NB4 (cell line): ENCODE measurements at places on chromosomes 1 and 21.
A peak's percentile ranks its signal among the peaks of the same experiment; 100 is the strongest.

DNA sequence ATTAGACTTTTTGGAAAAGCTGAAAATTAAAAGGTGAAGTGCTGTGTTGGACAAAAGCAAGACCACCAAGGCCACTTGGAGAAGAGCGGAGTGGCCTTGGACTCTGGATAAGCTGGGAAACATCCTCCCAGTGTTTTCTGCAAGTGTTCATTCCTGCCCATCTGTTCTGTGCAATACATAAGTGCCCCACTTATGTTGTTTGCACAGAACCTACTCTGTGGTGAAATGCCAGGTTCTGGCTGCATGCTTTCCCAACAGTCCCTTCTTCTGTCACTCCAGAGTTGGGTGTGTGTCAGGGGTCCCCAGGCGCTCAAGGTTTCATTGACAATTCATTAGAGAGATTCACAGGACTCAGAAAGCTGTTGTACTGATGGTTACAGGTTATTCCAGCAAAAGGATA lies 30.3 kb downstream of the NHLH2 start:
- no peak for DNase-seq

- DNase-seq = no peak
Observed at GRCh38 chr1:91741301-91741700, 144.7 kb downstream of the TGFBR3 start.

GRCh38 chr1:32394890-32395432 lies 720 bp upstream of the BSDC1 start:
- DNase-seq = no peak

- DNase-seq = peak; percentile 73
Observed at GRCh38 chr1:207672522-207673130, 27.7 kb downstream of the CR1L start.

DNA sequence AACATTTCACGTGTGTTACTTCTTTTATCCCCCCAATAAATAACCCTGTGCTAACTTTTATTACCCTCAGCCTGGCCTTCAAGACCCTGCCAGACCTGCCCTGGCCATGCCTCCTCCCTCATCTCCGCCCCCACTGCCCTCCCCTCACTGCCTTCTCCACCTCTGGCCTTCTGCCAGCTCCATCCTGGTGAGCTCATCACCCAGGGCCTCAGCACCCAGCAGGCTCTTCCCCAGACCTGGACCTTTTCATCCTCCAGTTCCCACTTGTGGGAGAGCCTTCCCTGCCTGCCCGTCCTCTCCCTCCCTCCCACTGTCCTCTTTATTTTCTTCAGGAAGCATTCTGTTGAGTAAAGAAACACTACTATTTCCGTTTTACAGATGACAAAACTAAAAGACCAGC lies 72.0 kb downstream of the SLC66A1 start:
- no peak for DNase-seq

DNA sequence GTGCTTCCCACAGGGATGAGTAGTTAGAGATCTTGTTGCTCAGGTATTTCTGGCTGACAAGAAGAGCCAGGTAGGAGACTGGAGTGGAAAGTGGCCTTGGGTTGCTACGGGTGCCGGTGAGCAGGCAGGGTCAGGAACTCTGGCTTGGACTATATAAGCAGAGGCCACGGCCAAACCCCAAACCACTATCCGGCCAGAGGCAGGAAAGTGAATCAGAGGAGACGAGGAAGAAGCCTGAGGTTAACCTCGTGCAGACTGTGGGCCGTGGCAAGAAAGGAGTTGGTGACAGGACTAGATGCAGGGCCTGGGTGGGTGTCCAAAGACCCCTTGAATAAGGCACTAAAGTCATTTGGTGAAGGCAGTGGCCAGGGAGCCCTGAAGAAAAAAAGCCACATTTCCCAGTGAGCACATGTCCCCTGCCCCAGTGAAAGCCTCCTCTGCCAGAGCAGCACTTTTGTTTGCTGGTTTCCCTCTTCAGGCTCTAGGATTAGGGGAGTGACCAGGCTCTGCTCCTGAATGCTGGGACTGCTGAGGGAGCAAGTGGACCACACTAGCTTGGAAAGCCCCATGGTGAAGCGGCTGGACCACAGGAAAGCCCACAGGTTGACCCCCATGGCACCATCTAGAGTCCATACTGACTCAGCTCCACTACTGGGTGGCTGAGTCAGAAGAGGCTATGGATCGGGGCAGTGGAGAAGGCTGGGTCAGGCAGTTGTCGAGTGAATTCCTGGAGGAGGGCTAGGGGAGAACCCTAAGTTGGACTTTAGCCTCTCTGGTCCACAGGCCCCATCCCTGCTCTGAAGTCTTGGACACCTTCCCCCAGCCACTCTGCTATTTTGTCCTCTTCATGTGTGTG lies 23.4 kb downstream of the CSF1 start:
- peak; percentile 63 for DNase-seq

GRCh38 chr1:57036641-57037579 lies 71.1 kb upstream of the C8B start:
- DNase-seq = no peak

DNA sequence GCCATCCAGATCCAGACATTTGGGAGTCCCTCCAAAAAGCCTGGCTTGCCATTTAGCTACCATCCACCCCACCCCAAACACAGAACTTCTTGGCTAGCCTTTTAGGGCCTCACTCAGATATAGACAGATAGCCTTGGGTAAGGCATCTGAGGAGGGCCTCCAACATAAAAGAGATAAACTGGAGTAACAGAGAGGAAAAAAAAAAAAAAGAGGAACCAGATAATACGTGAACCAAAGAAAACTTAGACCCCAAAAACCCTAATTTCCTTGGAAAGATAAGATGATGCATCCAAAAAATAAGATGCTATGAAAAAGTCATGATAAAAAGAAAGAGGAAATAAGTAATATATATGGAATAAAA lies 19.8 kb upstream of the LSS start:
- DNase-seq = no peak

GRCh38 chr1:214848101-214848500 lies 234.4 kb upstream of the KCNK2 start:
- no peak for DNase-seq

DNA sequence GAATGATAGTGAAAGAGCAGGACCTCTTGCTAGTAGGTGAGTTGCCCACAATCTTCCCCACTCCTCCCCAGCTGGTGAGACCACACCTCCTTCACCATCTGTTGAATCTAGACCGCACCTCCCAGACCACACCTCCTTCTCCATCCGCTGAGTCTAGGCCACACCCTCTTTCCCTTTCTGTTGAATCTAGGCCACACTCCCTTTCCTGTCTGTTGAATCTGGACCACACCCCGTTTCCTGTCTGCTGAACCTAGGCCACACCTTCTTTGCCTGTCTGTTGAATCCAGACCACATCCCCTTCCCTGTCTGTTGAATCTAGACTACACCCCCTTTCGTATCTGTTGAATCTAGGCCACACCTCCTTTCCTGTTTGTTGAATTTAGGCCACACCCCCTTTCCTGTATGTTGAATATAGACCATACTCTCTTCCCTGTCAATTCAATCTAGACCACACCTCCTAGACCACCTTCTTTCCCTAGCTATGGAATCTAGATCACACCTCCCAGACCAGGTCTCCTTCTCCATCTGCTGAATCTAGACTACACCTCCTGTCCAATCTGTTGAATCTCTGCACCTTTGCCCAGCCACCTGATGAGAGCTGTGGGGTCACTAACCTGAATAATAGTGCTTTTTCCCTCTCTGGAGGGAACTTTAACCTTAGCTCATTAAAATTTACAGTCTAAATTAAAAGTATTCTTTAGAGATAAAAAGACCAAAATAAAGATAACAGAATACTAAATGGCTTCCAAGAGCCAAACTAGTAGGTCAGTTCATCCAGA lies 116.3 kb downstream of the DAB1 start:
- DNase-seq = peak; percentile 49

DNA sequence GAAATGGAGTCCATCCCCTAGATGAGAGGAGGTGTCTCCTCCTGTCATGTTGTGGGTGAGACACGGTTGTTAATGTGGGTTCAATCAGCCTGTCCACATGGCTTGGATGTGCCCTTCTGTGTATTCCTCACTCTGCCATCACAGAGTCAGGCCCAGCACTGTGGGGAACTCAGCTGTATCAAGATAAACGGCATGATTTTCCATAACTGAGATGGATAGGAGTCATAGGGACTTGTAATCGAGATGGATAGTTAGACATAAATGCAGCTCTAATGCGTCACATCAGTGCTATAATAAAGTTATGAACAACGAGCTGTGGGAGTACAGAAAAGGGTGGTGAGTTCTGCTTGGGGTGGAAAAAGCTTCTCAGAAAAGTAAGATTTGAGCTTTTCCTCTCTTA lies 152.9 kb downstream of the RWDD3 start:
- no peak for DNase-seq

DNA sequence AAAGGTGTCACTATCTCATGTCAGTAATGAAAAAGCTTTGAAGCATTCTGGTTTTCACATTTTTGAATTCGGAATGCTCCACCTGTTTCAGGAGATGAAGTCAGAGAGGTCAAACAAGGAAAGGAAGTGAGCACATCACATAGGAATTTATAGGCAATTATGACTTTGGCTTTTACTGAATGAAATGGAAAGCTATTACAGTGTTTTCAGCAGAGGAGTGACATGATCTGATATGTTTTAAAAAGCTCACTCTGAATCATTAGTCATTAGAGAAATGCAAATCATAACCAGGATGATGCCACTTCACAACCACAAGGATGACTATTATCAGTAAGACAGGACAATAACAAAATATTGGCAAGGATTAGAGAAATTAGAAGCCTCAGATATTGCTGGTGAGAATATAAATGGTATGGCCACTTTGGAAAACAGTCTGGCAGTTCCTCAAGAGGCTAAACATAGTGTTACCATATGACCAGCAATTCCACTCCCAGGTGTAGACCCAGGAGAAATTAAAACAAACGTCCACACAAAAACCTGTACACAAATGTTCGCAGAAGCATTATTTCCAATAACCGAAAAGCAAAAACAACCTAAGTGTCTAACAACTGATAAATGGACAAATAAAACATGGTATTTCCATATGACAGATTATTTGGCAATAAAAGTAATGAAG lies 7.5 kb downstream of the TAF1A start:
- no peak for DNase-seq

DNA sequence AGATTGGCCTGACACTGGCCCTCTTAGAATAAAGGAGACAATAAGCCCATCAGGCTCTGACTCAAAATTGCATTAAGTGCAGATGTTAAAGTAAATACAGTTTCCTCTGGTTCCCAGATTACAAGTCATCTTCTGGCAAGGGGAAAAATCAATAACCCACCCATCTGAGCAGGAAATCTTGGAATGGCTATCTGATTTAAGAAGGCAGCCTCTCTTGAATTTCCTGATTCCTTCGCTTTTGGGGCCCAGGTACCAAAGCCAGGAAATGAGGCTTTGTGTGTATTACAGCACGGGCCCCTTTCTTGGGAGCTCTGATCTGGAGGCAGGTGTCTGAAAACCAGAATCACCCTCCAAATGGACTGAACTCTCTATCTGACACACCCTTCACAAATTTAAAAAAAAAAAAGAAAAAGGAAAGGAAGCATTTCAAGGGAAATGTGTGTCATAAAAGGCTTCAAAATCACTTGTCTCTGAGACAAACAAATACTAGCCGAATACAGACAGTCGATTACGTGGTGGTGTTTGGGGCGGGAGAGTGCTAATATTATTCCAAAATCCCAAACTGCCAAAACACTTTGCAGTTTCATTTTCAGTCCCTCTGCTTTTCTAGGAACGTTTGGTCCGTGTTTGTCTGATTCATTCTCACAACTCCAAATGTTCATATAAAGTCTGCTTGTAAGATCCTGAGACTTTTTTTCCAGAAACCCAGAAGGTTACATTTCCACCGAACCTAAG lies 240.9 kb upstream of the CAMK1G start:
- no peak for DNase-seq

- no peak for DNase-seq
Observed at GRCh38 chr21:33869873-33870272, 45.7 kb downstream of the ATP5PO start.

- DNase-seq = no peak
Observed at GRCh38 chr1:19495799-19496526, 10.6 kb upstream of the CAPZB start.

GRCh38 chr1:11984121-11984520 lies 3.9 kb downstream of the MFN2 start:
- DNase-seq = no peak

DNA sequence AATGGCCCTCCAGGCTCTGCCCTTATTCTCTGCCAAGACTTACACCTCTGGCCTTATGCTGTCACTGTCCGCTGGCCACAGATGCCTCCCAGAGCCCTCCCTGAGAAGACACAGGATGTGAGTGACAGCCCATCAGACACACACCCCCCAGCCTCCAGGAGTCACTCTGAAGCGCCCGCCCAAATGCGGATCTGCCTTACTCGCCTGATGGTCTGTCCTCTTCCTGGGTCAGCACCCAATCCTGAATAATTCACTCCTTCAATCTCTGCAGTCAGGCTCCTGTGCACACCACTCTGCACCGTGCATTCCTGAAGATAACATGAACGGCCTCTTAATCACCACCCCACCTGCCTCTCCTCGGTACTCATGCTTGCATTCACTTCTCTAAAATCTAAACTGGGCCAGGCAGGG lies 14.7 kb downstream of the CLSTN1 start:
- DNase-seq = no peak

GRCh38 chr1:53959664-53960250 lies 13.6 kb downstream of the LRRC42 start:
- DNase-seq = peak; percentile 40

DNA sequence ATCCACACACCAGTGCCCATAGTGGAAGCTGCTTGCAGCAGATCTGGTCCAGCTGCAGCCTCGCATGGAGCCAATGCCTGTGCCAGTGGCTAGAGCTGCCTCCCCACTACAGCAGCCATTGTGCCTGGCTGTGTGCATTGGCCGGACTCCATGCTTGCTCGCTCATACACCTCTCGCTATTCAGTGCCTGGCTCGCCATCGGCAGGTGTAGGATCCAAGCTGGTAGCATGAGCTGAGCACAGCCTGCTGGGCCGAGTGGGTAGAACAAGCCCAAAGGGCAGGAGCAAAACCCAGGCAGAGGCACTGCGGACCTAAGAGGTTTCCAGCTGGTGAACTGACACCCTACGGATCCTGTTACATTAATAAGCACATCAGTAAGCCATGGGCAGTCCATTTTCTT lies 1184.1 kb downstream of the AMY1C start:
- no peak for DNase-seq
